ENCODE measurements at places on chromosomes 1 and 21.

DNA sequence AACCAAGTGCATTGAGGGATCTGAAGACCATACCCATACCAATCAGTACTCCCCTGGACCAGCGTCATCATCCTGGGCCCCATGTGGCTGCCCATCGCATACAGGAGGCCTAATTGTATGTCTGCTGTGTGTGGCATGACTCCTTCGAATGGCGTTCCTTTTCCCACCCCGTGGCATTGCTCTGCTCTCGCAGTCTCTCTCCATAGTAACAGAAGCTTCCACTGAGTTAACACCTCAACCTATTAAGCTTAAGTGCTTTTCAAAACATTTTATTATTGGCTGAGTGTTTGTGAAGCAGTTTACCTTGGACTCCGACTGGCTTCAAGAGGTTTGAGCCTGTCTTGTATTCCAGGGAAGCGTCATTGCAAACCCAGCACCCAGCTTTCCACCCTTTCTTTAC is 187.1 kb upstream of the LMO4 start:
- DNase-seq, result no peak

GRCh38 chr1:87331365-87332241 is 2.9 kb downstream of the LMO4 start:
- peak; percentile 69 for DNase-seq

GRCh38 chr1:23799570-23800399 is 769 bp downstream of the GALE start:
- DNase-seq, result no peak

DNA sequence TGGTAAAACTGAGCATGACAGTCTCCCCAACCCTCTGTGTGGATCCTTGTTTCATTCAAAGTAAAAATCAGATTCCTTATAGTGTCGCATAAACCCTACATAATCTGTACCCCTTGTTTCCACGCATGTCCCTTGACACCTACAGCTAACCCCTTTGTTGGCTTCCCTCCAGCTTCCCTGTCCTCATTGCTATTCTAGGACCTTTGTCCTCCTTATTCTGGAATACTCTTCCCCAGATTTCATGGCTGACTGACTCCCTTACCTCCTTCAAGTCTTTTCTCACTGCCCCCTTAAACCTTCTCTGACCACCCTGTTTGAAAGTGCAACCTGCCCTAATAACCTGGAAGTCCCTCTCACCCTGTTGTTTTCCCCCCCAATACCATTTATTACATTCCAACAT is 4.0 kb downstream of the RNF11 start:
- no peak for DNase-seq

- no peak for DNase-seq
Measured at GRCh38 chr1:25750923-25751605, 48.9 kb upstream of the SELENON start.

DNA sequence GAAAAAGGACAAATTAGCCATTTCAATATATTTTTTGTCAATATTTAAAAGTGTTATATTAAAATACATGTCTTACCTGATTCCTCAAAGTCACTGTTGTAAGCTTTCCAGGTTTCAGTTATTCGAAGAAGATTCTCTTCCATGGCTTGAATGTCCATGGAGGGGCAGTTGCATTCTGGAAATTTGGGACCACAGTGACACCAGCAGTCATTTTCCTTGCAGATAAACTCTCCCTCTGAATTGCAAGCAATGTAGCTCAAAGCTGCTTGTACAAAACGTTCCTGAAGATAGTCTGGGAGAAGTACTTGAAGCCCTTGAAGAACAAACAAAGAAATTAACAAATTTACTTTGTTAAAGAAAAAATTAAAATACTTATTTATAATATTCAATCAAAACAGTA is 251.7 kb downstream of the BRINP3 start:
- no peak for DNase-seq

- no peak for DNase-seq
Measured at GRCh38 chr1:27872059-27872801, at the start of gene THEMIS2. Gene THEMIS2 (plus strand): TSS chr1:27872544. CDS start chr1:27872572, 28 bp downstream.

- DNase-seq, result no peak
Measured at GRCh38 chr1:67711855-67712212, 26.8 kb downstream of the GADD45A start.

- no peak for DNase-seq
Measured at GRCh38 chr1:210482945-210483617, 154.4 kb downstream of the HHAT start.

DNA sequence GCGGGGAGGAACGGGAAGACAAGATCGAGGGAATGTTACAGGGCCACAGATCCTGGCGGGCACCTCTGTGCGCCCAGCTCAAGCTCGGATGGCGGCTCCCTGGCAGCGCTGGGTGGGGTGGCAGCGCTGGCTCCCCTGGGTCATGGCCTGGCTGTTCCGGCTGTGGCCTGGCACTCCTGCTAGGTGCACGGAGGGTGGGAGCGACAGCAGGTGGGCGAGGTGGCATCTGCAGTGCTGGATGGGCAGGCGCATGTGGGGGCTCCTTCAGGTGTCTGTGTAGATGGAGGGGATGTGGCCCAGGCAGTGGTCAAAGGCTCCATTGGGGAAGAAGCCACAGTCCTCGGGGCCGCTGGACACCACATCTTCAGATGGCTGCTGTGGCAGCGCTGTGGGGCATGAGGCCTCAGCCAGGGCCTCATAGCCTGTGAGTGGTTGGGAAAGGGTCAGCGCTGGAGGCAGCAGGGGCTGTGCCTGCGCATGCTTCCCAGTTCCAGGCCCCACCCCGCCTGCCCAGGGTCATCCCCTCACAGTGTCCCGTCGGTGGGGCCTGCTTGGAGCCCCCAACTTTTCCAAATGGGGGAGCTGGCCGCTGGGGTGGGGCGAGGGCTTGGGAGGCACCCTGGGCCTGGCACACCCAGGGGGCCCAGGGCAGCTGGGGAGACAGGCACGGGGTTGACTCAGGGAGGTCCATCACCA is 47.3 kb downstream of the DMRTB1 start:
- DNase-seq, result no peak

DNA sequence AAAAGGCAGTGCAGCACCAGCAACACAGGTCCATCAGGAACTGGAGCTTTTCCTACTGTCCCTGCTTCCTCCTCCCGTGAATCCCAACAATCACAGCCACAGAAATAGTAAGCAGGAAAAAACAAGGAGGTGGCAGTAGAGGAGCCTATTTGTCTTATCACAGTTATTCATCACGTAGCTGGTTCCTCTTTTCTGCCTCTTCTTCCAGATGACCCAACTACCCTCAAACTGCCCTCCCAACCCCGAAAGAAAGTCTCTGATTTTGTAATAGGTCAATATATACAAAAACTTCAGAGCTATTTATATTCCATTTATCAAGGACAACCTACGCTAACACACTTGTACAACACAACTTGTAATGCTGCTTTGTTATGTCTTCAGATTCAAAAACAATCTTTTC is 21.4 kb downstream of the GNB1 start:
- no peak for DNase-seq

- no peak for DNase-seq
Measured at GRCh38 chr1:24438423-24438901, 22.9 kb downstream of the NIPAL3 start.

- no peak for DNase-seq
Measured at GRCh38 chr1:22048351-22049192, 3.9 kb upstream of the CDC42 start.

- DNase-seq, result no peak
Measured at GRCh38 chr1:181044449-181044966, 10.7 kb downstream of the MR1 start.

GRCh38 chr1:55129194-55129728 is 85.9 kb downstream of the USP24 start:
- no peak for DNase-seq

DNA sequence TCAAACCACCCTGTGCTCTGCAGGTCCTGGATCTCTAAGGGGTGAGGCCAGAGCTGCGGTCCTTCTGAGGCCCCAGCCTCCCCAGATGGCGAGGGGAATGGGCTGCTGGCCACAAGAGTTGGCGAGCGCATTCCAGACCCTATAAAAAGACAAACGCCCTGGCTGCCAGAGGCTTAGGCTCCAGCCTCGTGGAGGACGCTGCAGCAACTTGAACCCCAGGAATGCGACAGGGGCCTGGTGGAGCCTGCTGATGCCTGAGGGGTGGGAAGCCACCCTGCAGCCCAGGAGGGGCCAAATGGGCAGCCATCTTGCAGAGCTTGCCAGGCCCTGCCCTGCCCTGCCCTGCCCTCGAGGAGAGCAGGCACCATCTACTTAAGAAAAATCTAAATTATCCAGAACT is 8.6 kb downstream of the CACNA1S start:
- DNase-seq, result no peak

- no peak for DNase-seq
Measured at GRCh38 chr21:31394309-31394708, 50.2 kb upstream of the TIAM1 start.

DNA sequence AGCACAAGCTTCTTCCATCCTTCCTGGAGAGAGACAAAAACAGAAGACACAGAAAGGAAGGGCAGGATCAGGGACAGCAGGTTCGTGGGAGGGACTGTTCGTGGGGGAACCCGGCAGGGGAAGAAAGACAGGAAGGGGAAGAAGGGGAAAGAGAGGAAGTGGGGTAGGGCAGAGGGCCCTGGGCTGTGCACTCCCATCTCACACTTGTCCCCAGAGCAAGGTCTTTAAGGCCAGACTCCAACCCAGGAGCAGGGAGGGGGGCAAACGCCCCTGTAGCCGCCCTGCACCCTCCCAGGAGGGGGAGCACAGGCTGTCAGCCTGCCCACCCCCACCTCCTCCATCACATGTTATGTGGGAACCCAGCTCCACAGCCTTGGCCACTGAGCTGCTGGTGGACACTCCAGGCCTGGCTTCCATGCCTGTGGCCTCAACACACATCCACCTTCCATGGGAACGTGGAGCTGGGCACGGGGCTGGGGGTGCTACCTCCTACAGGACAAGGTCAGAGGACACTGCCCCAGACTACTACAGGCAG is 9.3 kb downstream of the SLC19A1 start:
- DNase-seq, result no peak

DNA sequence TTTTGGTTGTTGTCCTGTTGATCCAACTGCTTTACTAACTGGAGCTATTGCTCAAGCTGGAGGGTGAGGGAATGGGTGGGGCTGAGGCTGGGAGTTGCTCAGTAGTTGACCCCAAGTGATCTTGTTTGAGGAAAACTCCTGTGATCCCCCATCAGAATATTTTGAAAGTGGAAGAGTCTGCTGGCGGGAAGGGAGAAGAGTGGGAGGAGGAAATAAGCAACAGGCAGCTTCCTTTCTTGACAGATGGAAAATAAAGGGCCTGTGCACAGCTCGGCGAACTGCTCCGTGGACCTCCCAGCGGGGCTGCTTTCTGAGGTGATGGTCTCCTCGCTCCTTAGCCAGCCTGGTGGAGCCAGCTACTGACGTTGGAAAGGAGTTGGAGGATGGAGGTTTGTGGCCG is 199.1 kb upstream of the LMO4 start:
- DNase-seq, result no peak

- DNase-seq, result no peak
Measured at GRCh38 chr1:246301553-246302250, 205.4 kb downstream of the SMYD3 start.

- DNase-seq, result peak; percentile 0
Measured at GRCh38 chr21:26405735-26406361, 167.2 kb downstream of the CYYR1 start.

DNA sequence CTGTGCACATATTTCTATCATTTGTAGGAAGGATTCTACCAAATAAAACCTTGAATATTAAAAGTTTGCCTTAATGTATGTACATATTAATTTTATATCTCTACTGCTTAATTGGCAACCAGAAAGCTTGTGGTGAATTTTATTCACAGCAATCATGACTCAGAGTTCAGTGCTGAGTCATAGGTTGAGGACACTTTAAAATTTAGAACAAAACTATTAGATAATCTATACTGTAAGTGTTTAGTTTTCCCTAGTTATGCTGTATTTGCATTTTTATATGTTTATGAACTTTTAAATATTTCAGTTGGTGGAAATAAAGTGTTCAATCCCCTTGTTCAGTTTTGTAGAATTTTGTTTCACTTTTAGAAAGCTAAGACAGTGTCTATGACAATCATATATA is 841.5 kb downstream of the KCNT2 start:
- DNase-seq, result no peak

DNA sequence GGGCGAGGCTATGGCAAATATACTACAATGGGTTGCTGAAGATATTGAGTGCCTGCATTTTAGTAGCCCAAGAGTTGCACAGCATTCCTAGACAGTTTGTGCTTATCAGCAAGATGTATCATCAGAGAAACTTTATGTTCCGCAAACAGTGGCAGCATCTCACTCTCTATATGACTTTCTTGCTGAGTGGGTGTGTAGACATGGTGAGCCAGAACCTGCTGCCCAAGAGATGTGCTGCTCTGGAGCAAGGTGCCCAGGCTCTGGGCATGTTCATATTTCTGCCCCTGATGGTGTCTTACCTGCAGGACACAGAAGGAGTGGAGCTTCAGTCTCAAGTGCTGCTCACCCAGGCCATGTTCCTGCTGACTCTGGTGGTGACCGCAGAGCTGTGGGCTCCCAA is 8.2 kb upstream of the RGSL1 start:
- no peak for DNase-seq

- DNase-seq, result no peak
Measured at GRCh38 chr1:100810360-100810759, 84.3 kb downstream of the EXTL2 start.

GRCh38 chr1:200988693-200989092 is 34.8 kb downstream of the KIF21B start:
- no peak for DNase-seq

- DNase-seq, result peak; percentile 23
Measured at GRCh38 chr21:45403825-45404729, 888 bp upstream of the COL18A1 start.

Measured in NCI-H1105 (cell line).